IPS-NIHi11 (cell line): ENCODE measurements at places on chromosomes 1 and 21.

GRCh38 chr21:45049714-45050344 is 24.6 kb upstream of the ADARB1 start:
- no peak for DNase-seq

- no peak for DNase-seq
These were observed 443.6 kb downstream of the PLPP3 start for GRCh38 chr1:56135864-56136147.

DNA sequence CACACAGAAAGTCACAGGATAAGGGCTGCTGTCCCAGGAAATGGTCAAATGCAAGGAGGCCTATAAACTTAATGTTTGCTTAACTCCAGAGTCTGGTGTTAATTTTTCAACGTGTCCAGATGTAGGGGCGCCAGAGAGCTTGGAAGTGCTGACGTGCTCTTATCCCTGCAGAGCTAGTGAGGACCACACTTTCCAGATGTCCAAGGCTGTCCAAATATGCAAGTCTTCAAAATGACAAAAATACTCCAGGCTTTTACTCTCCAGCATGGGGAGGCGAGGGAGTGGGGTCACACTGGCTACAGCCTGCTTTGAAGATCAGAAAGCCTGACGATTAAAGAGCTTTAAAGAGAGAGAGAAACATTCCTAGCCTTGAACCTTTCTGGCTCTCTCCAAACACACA is 57.6 kb downstream of the ABCA4 start:
- DNase-seq = peak; percentile 40

DNA sequence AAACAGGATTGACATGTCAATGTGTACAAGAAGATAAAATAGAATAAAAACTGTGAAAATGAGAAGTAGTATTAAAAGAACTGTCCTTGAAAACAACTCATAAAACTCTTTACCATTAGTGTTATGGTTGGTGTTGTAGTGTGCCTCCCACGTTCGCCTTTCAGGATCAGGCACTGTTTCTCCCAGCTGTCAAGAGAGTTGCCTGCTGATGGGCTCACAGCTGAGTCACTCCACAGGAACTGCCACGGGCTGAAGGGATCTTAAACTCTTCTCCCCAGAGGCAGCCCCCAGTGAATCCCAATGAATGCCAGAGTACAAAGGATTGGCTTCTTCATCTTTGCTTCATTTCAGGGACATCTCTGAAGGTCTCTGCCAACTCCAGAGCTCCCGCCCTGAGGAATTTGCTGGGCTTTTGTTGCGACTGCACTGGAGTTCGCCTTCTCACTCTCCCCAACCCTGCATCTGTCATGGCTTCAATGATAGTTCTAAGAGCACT is 119.6 kb downstream of the ADGRL2 start:
- peak; percentile 66 for DNase-seq

GRCh38 chr1:86596224-86596623 is 49.3 kb downstream of the CLCA4 start:
- DNase-seq = no peak

GRCh38 chr21:14541841-14542490 is 4.1 kb downstream of the SAMSN1 start:
- no peak for DNase-seq

DNA sequence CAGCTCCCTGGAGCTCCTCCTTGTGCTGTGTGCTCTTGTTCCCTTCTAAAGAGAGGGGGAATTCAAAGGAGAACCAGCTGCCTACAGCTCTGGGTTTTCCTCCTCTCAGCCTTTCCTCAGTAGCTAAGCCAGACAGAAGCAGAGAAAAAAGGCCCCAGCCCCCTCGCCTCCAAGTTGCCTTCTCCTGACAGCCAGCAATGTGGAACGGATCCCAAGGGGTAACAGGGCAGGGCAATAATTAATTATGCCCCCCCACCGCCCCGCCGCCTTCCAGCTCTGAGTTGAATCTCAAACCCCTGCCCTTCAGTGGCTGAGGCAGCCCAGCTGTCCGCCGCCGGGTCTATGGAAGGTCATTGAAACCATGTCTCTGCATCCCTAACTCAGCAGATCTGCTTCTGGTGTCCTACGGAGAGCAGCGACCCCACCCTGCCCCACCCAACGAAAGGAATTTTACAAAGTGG is 69.0 kb upstream of the GOLT1A start:
- DNase-seq = no peak

- no peak for DNase-seq
These were observed 104.2 kb downstream of the COP1 start for GRCh38 chr1:176102768-176103350.

DNA sequence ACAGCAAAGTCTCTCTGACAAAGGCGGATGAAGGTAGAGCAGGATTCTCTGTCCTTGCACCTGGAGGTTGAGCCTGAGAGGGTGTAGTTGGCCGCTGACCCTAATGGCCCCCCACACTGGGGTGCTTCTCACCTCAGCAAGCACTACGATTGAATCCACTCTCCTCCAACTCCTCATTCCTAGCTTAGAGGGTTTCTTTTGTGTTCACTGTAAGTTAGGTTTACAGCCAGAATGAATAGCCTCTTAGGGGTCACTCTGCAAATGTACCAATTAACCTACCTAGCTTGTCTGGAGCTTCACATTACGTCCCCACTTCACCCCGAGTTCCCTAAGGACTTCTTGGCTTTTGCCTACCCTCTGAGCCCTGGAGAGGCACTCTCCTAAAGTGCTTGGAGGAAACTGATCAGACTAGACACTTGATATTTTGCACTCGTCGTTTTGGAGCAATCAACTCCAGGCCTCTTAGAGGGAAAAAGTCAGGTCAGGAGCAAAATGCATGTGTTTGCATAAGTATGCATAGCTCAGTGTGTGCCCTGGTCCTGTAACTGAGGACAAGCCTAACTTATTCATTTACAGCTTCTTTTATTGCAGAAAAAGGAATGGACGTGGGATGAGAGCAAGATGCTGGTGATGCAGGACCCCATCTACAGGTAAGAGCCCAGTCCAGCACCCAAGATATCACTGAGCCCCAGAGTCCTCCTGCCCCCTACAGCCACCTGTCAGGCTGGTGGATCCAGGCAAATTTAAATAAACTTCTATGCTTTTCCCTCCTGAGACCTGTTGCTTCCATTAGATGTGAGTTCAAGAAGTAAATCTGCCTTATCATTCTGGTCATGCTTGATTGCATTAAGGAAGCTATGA is 76.4 kb downstream of the SPATA46 start:
- DNase-seq = peak; percentile 53

- no peak for DNase-seq
These were observed 162.3 kb upstream of the ARHGEF16 start for GRCh38 chr1:3292051-3292722.

DNA sequence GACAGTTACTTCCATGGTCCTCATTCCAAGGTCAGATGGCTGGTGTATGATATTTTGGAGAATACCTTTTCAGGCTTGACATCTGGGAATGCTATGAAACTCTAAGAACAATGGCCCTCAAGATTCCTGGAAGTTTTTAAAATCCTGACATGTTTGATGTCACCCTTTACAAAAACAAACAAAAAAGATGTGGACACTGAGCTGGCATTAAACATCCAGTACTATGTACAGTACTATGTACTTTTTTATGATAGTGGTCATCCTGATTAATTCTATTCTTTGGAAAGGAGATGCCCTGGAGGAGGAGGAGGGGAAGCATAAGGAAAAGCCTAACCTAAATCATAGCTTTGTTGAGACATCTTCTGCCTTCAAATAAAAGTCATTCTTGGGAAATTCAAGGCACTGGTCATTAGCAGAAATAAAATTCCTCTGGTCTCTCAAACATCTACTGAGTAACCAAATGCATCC is 235.4 kb downstream of the HMCN1 start:
- no peak for DNase-seq

GRCh38 chr1:30418939-30419720 is 304.3 kb downstream of the MATN1 start:
- peak; percentile 2 for DNase-seq
